ENCODE measurements at places on chromosomes 7 and 10.

- DNase-seq = no peak
Measured at GRCh38 chr10:101564490-101564991, 23.5 kb downstream of the POLL start.

- DNase-seq = no peak
Measured at GRCh38 chr10:8677642-8678041, 623.2 kb downstream of the GATA3 start.

GRCh38 chr7:19930851-19931250 lies 157.4 kb upstream of the TMEM196 start:
- no peak for DNase-seq

DNA sequence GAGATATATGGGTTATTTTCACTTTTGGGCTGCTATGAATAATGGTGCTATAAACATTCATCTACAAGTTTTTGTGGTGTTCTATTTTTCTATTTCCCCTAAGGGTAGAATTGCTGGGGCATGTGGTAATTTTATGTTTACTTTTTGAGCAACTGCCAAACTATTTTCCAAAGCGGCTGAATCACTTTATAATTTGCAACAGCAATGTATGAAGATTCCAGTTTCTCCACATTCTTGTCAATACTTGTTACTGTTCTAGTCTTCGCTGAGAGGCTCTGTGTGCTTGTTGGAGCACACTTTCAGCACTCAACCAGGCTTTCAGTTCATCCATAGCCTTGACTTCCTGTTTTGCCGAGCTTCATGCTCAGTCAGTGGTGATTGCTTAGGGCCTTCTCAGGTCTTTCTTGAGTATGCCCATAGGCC lies 39.0 kb downstream of the ADK start:
- DNase-seq = no peak

- DNase-seq = no peak
Measured at GRCh38 chr10:29522061-29522855, 112.5 kb downstream of the SVIL start.

DNA sequence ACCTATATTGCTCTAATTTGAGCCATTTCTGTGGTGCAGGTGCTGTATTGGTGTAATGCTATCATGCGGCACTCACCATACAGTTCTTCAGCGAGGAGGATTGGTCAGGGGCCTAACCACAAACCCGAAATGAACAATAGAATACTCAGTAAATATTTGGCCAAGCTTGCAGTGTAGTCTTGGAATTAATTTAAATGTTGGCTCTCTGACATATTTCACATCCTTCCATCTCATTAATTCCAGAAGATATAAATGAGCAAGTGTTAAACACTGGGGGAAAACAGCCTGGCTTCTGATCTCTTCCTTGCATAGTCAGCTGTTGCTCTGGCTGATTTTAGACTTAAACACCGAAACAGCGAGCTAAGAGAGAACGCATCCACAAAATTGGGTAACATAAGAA lies 663.1 kb upstream of the GHITM start:
- no peak for DNase-seq

GRCh38 chr7:35007768-35008167 lies 29.5 kb downstream of the DPY19L1 start:
- DNase-seq = no peak

DNA sequence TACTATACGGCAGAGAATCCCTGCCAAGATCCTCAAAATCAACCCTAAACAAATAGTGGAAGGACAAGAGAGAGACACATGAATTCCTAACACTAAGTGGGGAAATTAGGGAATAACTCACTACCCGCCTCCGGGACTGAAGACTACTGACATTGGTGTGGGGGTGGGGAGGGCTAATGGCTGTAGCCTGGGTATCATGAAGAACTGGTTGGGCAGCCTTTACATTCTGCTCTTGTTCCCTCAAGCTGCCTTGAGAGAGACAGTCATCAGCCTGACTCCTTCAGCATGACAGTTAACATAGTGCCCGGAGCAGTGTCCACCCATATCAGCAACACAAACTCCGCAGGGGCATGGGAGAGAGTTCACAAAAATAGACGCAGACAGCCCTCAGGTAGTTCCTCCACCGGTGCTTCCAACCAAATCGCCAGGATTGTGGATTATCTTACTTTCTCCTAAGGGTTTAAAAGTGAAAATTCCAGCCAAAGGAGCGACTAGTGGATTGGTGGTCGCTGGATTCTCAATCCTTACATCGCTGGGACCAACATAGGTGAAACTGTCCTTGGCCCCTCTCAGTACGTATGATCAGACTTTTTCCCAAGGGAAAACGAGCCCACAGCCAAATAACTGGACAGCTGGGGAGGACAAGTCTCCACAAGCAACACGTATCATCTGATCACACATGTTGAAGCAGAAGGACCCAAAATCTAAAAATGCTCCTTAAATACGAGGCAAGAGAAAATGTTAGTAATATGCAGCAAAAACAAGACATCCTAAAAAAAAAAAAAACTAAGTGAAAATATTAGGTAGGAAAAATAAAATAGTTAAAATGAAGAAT lies 22.6 kb downstream of the TMEM254 start:
- no peak for DNase-seq

DNA sequence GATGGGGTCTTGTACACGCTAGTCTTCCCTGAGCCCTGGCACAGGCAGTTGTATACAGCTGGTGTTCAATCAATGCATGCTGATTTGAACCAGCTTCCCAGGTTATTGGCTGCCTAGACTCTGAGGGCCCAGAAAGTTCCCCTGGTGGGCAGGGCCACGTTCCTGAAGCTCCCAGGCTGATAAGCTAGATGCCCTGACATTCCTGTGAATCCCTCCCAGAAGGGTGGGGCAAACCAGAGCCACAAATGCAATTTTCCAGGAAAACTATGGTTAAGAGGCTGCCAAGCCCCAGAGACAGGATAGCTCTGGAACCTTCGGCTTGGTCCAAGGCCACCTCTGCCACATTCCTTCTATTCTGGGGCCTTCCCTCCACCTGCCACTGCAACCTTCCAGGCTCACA lies 78.2 kb downstream of the FAM53B start:
- no peak for DNase-seq

DNA sequence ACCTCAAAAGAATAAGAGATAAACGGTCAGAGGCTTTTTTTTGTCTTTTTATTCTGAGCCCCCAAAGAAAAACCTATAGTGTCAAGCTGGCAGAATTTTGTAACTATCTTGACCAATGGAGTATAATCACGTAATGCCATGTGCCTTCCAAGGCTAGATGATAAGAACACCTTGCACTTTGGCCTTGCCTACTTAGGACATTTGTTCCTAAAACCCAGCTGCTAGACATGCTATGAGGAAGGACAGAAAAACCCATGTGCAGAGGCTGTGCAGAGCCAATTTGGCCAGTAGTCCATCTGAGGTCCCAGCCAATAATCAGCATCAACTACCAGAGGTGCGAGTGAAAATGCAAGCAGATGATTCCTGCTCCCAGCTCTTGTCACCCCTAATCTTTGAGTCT lies 69.9 kb downstream of the EPDR1 start:
- no peak for DNase-seq

DNA sequence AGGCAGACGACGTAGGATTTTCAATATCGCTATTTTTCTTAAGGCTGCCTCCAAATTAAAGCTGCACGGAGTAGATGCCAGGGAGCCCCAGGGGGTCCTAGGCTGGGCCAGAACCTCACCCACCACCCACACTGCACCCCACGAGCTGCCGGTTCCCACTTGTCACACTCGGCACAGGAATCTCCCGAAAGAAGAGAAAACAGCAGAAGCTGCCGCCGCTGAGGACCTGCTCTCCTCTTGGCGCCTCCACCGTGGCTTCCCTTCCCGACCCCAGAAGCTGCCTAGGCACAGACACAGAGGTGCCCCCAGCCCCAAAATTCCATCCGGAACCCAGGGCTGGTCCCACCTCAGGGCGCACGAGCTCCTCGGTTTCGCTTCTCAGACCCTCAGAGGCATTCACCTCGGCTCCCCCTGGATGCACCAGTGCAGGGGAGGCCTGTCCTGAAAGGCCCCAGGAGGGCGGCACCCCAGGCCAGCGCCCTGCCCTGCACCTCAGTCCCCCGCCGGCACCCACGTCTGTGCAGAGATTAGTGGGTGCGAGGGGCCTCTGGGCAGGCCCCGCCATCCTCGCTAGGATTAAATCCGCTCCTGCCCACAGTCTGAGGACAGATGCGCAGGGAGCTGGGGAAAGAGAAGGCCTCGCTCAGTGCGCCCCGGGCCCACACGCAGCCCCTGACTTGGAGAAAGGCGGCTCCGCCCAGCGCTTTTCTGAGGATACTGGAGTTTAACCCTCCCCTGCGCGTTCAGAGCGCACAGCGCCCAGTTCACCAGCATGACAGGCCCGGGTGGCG lies 99.2 kb downstream of the PTPRN2 start:
- no peak for DNase-seq
